ENCODE measurements at places on chromosomes 11 and 22.

DNA sequence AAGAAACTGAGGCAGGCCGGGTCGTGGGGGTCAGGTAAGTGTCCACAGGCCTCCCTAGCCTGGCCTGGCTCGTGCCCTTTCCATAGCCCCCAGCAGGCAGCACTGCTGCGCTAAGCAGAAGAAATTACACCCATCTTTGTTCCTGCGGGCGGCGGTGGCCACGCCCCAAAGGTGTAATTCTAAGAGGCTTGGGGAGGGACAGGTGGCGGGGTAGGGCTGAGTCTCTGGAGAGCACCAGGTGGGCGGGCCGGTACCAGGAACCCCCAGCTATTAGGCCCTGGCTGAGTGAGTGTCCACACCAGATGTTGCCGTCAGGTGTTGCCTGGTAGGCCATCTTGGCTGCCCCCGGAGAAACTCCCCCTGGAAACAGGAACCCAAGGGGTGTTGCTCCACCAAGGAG, 12.3 kb upstream of the ARAP1 start:
- DNase-seq = no peak

GRCh38 chr11:35363854-35364780, 55.2 kb downstream of the SLC1A2 start:
- no peak for DNase-seq

GRCh38 chr22:37515901-37516300, 3.3 kb downstream of the CARD10 start:
- no peak for DNase-seq

DNA sequence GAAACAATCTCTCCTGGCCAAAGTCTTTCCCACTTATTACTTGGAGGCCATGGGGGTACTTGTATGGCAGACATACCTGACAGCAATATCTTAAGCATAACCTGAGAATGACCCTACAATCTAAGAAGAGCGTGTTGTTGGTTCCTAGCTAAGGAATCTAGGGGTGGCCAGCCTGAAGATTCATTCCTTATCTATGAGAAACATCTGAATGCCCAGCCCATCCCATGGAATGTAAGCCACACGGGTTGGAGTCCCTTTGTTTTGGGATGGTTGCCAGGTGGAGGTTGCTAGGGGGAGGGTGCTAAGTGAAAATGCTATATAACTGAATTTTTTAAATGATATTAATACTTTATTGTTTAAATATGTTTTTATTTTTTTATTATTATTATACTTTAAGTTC, 725.0 kb downstream of the ETS1 start:
- DNase-seq = no peak

DNA sequence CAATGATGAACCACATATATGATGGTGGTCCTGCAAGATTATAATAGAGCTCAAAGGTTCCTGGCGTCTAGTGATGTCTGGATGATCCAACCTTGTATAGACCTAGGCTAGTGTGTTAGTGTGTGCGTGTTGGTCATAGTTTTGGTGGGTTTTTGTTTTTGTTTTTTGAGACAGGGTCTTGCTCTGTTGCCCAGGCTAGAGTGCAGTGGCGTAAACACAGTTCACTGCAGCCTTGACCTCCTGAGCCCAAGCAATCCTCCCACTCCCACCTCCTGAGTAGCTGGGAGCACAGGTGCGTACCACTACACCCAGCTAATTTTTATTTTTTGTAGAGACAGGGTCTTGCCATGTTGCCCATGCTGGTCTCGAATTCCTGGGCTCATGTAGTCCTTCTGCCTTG, 9.4 kb downstream of the CASTOR1 start:
- DNase-seq = no peak

GRCh38 chr22:44247346-44247745, 65.4 kb downstream of the SHISAL1 start:
- DNase-seq = no peak

GRCh38 chr11:124612045-124612444, 817 bp downstream of the PANX3 start:
- no peak for DNase-seq

GRCh38 chr11:12094872-12095800, 15.3 kb upstream of the MICAL2 start:
- no peak for DNase-seq

Data from dorsolateral prefrontal cortex (tissue), 122 donors.